ENCODE measurements at places on chromosomes 3 and 15.

GRCh38 chr3:52841981-52842340 lies 7.1 kb upstream of the MUSTN1 start:
- DNase-seq, result no peak

DNA sequence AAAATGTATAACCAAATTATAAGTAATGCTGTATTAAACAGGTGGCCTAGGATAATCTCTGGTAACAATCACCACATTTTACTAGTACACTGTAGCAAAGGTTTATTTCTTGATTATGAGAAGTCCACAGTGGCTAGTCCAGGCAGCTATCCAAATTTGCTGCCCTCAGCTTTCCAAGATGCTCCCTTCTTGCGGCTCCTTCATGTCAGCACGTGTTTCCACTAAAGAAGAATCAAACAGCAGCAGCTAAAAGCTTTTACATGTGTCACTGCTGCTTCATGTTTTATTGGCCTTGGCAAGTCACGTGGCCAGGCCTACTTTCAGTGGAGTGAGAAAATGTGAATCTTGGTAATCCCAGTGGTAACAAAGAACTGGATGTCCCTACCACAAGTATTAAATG lies 5.6 kb upstream of the RBMS3 start:
- DNase-seq, result peak; percentile 84

DNA sequence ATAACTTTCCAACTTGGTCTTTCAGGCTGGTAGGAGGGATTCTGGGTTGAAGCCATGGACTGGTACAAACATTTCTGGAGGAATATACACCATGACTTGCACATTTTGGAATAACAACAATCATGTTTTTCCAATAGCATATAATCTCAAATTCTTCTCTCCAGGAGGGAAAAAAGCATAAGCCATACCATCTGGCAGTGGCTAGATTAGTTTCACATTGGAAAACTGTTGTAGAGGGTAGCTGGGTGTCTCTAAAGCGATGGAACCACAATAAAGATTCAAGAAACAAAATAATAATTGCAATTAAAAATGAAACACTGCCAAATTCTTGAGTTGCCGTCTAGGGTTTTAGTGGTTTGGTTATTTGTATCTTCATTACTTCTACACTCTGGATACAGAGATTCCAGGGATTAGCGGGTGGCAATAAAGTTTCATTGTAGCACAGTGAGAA lies 278.5 kb upstream of the RASGRP1 start:
- peak; percentile 81 for DNase-seq

- peak; percentile 30 for DNase-seq
Measured at GRCh38 chr15:64883100-64883581, 28.6 kb upstream of the ANKDD1A start.

DNA sequence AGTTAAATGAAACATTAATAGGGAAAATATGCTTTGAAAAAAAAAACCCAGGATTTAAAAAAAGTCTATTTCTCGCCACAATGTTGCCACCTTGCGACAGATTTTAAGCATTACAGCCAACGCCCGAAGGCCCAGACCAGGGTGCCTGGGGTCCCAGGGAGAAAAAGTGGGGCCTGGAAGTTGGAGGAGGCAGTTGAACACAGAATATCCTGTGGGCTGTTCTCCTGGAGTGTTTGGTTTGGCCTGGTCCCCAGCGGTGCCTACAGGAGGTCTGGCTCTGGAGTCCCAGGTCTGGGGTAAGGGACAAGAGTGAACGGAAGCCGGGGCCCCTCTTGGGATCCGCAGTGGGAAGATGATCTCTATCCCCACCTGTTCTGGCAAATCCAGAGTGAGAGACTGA lies 3.4 kb downstream of the RNU6-1 start:
- DNase-seq, result peak; percentile 29

DNA sequence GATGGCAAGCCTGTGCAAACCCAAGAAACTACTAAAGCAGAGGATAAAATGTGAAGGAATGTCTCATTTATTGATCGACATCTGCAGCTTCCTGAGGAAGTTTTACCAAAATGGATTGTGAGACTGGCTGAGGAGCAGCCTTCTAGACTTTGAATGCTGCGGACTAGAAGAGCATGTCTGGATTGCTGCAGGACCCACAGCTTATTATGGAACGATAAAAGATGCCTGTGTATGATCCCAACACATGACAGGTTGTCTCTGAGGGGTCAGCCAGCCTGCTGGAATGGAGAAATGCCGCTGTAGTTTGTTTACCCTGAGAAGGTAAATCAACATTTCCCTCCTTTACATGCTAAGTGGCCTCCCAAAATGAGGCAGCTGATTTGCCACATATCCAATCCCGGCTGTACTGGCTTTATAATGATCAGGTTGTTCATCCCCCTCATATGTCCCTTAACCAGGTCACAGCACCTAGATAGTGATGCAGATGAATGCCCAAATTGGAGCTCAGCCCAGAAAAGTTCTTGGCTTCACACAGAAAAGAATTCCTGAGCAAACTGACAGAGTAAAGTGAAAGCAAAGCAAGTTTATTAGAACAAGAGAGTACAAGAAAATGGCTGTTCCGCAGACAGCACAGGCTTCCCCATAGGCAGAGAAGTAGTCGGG lies 63.9 kb downstream of the IL12A start:
- DNase-seq, result peak; percentile 13

DNA sequence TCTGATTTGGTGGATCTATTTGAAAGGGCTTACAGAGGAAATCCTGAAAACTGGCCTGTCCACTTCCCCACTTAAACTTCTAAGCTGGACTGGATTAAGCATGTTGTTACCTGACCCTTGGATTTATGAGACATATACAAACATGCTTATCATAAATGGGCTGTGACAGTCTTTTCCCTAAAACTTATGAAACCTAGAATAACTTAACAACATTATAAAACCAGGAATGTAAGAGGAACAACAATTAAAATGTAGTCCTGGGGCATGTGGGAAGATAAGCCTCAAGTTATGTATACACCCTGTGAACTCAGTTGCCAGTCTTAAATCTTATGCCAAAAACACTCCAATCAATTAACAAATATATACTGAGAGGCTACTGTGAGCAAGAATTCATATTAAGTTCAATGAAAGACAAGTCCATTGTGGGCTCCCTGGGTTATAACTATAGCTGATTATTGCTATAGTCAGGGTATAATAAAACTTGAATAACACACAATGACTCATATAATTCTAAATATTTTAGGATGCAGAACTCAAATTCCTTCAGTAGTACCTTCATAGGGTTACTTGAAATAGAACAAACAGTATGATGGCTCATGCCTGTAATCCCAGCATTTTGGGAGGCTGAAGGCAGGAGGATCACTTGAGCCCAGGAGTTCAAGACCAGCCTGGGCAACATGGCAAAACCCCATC lies 87.2 kb upstream of the PPIB start:
- DNase-seq, result peak; percentile 40

DNA sequence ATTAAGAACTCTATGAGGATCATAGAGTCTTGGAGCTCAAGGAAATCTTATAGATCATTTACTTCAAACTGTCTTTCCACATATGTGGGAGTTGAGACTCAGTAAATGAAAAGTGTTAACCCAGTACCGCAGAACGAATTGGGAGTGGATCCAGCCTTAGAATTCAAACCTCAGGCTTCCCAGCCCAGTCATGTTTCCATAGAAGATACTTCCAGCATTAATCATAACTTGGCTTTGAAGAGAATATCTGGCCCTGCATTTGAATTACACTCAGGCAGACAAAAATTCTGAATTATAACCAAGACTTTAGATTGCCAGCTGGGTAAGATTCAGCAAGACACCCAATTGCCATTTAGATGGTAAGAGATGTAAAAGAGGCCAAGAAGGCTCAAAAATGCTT lies 972.0 kb downstream of the TUSC7 start:
- DNase-seq, result peak; percentile 89

DNA sequence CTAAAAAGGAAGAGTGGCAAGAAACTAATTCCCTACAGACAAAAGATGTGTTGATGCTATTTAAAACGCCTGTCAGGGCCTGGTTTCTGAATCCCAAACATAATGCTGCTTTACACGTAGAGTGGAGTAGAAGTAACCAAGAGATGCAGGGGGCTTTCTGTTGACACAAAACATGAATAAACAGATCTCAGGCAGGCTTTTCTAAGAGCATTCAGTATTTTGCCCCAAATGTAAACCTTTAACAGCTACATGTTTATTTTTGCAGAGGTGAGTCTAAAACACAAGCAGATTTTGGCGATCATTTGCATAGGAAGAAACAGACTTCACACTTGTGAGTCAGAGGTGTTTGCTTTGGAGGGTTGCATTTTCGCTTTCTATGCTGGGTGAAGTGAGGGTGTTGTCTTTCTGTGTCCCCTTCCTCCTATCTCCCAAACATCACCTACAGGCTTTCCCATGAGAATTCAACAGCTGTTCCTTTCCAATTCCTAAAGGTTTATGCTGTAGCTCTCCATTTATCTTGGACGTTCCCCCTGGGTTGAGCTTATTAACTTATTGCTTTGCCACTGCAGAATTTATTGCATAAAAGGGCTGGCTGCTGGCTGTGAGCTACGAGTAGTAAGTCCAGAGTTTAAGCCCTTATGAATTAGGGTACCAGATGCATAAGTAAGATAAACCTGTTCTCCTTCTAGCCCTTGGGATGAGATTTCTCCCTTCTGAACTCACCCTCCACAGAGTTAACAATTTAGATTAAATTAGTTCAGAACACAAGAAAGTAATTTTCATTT lies 156.7 kb downstream of the DIPK2A start:
- DNase-seq, result no peak

DNA sequence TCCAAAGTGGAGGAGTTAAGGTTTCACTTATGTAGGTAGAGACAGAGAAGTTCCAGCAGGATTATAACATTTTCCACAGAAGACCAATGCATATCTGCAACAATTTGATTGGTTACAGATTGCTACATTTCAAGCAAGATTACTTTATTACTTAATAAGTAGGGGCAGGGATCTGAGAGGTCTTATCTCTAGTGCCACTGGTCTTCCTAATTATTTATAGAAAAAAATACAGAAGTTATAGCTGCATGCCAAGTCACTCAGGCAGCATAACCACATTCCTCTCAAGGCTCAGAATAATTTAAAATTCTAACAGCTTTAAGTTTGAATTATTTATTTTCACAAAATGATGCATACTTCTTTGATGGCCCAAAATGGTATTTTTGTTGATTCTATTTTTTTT lies 30.5 kb downstream of the RAD54L2 start:
- no peak for DNase-seq

DNA sequence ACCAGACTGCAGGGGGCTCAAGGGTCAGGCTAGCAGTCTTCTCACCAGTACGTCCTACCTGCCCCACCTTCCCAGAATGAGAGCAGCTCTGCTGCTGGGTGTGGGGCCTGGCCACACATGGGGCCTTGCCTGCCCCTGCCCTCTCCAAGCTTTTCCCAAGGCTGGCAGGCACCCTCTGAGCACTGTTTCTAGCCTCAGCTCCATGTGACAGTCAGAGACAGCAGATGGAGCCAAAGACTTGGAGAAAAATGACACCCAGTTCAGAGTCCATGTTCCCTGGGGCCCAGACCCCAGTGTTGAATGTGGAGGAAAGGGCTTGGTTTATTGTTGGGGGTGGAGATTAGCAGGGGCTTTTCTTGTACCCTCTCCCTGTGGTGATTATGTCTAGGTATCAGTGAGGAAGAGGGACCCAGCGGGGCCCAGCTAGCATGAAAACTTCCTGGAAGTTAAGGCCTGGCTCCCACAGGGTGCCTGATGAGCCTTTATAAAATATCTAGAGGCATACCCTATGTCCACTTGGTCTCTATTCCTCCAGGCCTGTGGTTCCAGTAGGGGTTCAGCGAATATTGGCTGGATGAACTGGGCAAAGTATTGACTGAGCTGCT lies 153.8 kb downstream of the EEFSEC start:
- no peak for DNase-seq

- DNase-seq, result no peak
Measured at GRCh38 chr3:171283183-171283847, 176.9 kb downstream of the TNIK start.

DNA sequence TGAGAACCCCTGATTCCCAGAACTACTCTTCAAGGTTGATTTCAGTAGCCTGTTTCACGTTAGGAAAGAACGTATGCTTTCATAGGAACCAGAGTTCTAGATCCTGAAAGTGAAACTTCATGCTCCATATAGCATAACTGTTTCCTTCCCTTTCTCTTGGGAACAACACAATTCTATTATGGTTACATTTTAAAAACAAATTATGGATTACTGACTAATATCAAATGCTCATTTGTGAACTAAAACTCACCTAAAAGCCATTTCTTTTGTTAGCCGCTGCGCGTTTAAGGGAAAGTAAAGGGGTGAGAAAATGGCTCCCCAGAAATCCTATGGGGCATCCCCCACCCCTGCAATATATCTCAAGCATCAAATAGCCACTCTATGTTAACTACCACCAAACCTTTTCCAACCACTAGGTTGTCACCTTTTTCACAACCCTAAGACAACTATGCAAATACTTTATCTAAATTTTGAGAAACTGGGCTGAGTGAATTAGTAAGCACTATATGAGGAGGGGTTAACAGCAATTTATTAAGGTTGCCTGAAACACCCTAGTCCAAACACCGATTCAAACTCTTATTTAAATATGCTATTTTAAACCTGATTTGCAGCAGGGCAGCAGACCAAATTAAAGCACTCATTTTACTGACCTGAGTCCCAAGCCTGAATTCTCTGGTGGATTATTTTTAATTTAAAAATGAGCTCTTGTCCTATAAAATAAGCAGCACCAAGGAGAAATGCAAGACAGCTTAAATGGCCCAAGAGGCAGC lies 2.4 kb downstream of the SIAH2 start:
- DNase-seq, result no peak
